ENCODE measurements at places on chromosomes 1 and 21. TPM values are rescaled to one million over a fixed set of nuclear protein-coding genes. Genes with fewer than 3 reads are reported as not detected.

- no peak for ATAC-seq
Measured at GRCh38 chr1:224542783-224543440, 73.2 kb upstream of the CNIH3 start.

Gene TMEM200B
- total RNA-seq = 29.9 TPM

DNA sequence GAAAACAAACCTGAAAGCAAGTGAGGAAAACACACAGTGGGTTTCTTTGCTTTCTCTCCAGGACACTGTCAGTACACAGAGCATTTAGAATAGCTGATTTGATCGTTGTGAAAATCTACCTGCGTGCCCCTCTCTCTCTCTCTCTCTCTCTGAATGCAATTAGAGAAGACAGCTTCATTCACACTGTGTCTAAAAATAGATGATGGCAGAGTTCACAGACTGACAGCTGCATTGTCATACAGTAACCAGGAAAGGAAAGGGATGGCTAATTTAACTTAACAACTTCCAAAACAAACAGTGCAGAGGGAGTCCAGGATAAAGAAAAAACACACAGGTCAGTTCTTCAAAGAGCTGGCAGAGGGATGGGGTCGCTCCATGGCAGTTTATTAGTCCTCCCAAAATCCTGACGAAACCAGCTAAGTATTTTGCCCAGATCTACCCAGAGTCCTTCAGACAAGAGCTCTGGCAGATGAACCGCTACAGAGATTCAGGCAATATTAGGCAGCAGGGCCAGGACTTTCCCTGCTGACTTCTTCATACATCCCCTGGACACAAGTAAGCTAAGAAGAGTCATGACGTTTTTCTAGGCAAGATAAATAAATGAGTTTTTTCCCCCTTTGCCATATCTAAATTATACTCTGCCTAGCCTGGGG, 58.9 kb downstream of the WLS start:
- peak; percentile 16 for ATAC-seq

- ATAC-seq = no peak
Measured at GRCh38 chr1:226659136-226659535, 79.9 kb downstream of the ITPKB start.

Gene DONSON
- 5.4 TPM for total RNA-seq

DNA sequence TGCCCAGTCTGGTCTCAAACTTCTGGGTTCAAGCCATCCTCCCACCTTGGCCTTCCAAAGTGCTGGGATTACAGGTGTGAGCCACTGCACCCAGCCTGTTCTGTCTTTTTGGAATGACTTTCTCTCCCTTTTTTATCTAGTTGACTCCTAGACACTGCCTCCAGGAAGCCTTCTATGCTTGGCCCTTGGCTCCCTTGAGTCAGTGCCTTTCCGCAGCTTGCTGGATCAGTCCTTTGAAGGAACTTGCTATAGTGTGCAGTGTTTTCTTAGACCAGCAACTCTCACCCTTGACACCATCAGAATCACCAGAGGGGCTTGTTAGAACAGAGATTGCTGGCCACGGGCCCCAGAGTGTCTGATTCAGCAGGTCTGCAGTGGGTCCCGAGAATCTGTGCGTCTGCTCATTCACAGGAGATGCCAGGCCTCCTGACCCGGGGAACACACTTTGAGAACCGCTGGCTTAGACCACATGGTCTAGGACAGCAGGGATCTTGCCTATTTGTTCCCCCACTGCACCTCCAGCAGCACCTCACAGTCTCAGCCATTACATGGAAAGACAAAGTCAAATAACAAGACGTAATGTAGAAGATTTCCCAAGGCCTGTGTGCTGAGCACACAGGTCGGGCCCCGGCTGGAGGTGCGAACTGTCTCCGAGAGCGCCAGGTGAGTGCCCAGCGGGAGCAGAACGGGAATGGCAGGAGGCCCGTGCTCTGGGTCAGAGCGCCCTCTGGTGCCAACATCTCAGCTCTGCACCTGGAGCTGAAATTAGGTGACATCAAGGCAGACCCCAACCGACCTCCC, 27.4 kb upstream of the CTPS1 start:
- peak; percentile 74 for ATAC-seq

DNA sequence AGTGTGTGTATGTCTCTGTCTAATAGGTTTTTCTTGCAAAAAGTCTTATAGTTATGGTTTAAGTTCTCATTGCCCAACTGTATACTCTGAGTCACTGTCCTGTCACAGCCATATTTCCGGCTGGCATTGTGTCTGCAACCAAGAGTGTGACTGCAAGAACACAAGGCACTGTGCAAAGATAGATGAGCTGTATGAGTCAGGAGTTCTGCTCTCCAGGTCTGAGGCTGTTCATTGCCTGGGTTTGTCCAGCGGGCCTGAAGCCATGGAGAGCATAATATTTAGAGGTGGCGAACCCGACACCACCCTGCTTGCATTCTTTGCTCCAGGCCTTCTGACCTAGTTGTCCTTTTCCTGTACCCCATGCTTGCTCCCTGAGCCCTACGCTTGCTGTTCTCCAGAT, 50.9 kb upstream of the CNIH3 start:
- no peak for ATAC-seq

GRCh38 chr1:30920827-30921226, 12.3 kb upstream of the SDC3 start:
- ATAC-seq = no peak

Gene RGS7
- 0.27 TPM for total RNA-seq

DNA sequence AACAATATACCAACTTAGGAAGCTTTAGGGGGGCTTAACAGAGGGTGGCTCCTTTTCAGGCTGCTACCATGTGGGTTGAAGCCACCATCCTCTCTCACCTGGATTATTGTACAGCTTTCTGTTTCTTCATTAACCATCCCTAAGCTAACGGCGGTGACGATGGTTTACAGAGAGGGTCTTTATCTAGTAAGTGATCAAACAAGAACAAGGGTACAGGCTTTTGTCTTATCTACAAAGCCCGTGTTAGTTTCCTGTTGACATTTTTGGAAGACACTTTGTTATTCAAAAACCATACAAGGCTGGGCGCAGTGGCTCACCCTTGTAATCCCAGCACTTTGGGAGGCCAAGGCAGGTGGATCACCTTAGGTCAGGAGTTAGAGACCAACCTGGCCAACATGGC, 20.4 kb downstream of the SLC25A33 start:
- ATAC-seq = no peak

DNA sequence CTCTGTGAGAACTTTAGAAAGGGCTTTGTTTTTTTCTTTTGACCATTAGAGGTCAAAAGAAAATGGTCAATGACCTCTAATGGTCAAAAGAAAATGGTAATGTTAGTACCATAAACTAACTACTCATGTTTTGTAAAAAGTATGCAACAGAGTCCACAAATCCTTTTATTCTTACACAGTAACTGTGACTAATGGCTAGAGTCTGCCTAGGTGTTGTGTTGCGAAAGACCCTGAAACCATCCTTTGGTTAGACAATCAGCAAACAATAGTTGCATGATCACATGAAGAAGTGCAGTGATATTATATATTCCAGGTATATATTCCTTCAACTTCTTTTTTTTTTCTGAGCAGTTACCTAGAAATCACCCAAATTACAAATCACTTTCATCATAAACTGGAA, 40.9 kb downstream of the NEGR1 start:
- no peak for ATAC-seq

Gene DNASE2B
- not detected for total RNA-seq

Gene TSPAN1
- 11.0 TPM for total RNA-seq

- ATAC-seq = peak; percentile 79
Measured at GRCh38 chr1:155038602-155039307, 5.1 kb downstream of the DCST1 start.

Gene LCE1A
- total RNA-seq = not detected

- no peak for ATAC-seq
Measured at GRCh38 chr1:75293270-75293669, 159.1 kb downstream of the LHX8 start.

DNA sequence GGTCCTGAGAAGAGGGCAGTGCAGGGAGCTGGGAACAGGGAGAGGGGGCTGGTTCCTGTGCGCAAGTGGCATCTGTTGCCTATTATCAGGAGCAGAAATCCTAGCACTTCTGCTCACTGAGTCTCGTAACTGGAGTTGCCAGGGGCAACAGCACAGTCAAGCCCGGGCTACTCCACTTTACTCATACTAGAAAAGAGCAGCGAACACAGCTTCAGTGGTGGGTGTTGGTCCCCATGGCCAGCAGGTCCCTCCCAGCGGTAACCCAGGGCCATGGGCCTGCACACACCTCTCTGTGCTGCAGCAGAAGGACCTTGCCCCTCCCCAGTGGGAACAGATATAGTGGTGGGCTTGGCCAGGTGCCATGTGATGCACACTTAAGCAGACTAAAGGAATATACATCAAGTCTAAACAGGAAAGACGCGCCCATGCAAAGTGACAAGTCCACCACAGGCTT, 8.5 kb downstream of the PYCR2 start:
- ATAC-seq = no peak

Gene IGSF9
- total RNA-seq = not detected

GRCh38 chr1:16307222-16307621, 45.1 kb downstream of the FBXO42 start:
- ATAC-seq = no peak

Gene TPTE
- not detected for total RNA-seq

DNA sequence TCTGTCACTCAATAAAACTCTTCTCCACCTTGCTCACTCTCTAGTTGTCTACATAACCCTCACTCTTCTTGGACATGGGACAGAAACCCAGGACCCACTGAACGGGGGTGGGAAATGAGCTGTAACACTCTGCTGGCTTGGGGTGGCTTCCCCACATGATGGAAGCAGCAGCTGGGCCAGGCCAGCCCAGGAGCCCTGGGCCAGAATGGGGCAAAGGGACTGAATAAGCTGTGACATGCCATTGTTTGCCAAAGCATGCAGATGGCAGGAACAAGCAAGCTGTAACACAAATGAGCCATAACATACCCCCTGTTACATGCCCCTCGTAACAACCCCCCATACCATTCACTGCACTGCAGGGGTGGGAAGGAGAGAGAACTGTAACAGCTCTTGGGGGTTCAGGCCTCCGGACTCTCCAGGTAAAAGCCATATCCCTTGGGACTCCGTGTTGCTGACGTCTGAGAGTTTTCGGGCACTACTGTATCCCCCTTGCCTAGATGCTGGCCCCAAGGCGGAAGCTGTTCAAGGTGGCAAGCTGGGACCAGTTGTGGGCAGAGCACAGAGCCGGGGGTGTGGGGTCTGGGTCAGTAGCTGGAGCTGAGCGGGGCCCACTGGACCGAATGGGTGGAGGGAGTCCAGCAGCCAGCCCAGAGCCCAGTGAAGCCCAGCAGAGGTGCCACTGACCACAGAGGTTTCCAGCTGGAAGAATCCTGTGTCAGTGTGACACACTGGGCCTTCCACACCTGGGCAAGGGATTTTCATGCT, 56.1 kb upstream of the DMRTB1 start:
- no peak for ATAC-seq

Gene LCE4A
- total RNA-seq = not detected

GRCh38 chr1:12128120-12128519, 38.7 kb upstream of the TNFRSF1B start:
- no peak for ATAC-seq
